ENCODE measurements at places on chromosomes 11 and 22.

DNA sequence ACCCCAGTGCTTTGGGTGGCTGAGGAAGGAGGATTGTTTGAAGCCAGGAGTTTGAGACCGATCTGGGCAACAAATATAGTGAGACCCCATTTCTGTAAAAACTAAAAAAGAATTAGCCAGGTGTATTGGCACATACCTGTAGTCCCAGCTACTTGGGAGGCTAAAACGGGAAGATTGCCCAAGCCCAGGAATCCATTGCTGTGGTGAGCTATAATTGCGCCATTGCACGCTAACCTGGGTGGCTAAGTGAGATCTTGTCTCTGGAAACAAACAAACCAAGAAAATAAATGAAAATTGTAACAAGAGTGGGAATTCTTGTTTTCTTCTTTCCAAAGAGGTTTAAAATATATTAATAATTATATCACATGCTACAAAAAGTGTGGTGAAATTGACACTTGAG is 52.9 kb downstream of the DEPDC5 start:
- DNase-seq: no peak

DNA sequence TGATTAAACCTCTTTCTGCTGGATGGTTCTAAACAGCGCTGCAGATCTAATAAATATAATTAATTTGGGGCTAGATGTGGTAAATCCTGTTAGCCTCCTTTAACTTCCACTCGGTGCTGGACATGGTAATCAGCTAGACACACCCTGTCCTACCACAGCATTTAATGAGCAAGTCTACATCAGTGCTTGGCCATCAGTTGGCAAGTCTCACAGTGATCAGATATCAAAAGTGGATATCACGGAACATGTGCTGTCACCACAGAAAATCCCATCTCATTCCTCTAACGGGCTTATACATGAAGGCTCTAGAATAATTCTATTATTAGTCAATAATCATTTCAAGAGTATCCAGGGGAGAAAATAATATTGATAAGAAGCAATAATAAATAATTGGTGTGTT is 5.6 kb upstream of the USP28 start:
- DNase-seq: no peak

DNA sequence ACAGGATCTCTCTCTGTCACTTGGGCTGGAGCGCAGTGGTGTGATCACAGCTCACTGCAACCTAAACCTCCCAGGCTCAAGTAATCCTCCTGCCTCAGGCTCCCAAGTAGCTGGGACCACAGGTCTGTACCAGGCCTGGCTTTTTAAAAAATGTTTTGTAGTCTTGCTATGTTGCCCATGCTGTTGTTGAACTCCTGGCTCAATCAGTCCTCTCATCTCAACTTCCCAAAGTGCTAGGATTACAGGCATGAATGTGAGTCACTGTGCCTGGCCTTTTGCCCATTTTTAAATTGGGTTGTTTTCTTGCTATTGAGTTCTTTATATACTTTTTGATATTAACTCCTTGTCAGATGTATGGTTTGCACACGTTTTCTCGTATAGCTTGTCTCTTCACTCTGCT is 33.0 kb upstream of the PITPNB start:
- peak; percentile 70 for DNase-seq

GRCh38 chr22:50102946-50103345 is 13.1 kb downstream of the MOV10L1 start:
- DNase-seq: no peak

GRCh38 chr22:39808081-39808480 is 85.5 kb downstream of the ENTHD1 start:
- DNase-seq: peak; percentile 7

DNA sequence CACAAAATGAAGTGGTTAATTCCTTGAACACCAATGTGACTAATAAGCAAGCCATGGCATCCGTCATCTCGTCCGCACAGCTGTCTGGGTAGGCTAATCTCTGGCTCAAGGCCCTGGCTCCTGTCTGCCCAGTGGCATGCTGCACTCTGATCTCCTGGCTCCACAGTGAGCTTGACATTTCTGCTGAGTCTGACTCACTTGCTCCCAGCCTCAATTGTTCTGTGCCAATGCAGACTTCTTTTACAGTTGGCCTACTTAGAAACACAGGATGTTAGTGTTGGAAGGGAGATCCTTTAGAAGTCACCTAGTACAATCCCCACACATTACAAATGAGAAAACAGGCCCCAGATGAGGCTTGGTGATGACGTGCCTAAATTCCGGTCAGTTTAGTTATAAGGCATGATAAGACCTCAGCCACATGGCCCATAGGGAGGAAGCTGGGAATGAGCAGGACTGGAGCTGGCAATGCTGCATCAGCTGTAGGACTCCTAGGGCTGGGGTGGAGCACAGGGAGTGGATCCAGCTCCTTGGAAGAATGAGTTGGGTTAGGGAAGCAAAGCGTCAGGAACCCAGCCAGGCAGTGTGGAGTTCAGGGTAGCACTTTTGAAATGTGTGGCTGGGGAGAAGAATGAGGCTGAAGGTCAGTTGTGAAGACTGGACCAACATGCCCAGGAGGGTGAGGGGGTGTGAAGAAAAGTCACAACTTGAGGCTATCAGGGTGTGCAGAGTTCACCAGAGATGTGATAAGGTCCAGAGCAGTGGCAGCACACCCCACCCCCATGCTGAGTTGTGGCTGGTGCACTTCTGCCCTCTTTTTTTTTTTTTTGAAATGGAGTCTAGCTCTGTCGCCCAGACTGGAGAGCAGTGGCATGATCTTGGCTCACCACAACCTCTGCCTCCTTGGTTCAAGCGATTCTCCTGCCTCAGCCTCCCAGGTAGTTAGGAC is 70.2 kb upstream of the EED start:
- peak; percentile 94 for DNase-seq

DNA sequence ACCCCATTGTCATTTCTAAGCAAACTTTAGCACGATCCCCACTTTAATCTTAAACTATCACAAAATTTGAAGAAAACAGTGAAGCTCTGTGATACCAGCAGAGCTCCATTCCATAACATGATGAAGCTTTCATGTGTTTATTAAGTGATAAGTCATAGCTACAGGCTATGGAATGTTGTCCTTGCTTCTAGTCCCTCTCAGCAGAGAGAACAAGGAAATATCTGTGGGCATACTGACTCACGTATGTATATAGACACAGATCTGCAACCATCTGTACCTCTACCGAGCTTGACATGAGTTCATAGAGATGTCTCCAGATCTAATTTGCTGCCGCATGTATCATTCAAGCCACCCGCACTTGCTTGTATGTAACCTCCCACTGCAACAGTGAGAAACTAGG is 588.9 kb downstream of the ETS1 start:
- DNase-seq: peak; percentile 33

- no peak for DNase-seq
Measured at GRCh38 chr11:32266601-32267000, 168.7 kb downstream of the WT1 start.

DNA sequence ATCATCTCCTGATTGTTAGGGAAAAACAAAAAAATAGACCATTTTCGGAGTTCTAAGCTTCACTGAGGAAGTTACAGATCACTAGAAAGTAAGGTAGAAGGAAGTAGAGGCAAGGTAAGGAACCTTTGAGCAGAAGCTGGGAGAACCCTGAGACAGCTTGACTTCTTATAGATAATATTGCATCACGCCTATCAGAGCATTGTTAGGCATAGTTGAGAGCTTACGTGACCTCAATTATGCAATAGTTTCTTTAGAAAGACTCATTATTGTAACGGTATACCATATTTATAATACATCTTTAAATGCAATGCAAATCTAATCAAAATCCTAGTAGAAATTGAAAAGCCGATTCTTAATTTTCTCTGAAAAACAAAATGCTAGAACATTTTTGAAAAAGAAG is 4.9 kb downstream of the TBRG1 start:
- no peak for DNase-seq

- DNase-seq: no peak
Measured at GRCh38 chr22:37273846-37274225, 8.5 kb upstream of the CYTH4 start.

DNA sequence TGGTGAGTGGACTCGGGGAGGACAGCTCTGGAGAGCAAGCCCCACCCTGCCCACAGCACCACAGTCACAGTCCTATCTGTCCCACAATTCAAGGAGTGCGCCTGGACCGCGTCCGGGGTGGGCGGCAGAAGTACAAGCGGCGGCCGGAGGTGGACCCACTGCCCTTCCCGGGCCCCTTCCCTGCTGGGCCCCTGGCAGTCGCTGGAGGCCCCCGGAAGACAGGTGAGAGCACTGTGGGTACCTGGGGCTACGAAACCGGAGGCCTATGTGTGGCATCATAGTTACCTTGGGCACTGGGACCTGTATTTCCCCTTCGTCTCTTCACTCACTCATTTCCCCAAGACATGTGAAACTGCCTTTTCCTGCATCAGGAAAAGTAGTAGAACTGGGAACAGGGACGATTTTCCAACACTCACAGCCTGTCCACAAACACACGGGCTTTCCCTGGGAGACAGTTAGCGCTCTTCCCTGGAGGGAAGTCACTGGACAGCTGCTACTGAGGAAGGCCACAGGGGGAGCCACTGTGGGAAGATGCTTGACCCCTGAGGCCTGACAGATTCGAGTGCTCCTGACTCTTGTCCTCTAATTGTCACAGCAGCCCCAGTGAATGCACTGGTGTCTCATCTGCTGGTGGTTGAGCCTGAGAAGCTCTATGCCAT is 3.1 kb downstream of the TRMT112 start:
- no peak for DNase-seq

- DNase-seq: no peak
Measured at GRCh38 chr22:50653256-50653655, 19.4 kb upstream of the SHANK3 start.

- no peak for DNase-seq
Measured at GRCh38 chr11:102518296-102519094, 12.1 kb downstream of the MMP7 start.

DNA sequence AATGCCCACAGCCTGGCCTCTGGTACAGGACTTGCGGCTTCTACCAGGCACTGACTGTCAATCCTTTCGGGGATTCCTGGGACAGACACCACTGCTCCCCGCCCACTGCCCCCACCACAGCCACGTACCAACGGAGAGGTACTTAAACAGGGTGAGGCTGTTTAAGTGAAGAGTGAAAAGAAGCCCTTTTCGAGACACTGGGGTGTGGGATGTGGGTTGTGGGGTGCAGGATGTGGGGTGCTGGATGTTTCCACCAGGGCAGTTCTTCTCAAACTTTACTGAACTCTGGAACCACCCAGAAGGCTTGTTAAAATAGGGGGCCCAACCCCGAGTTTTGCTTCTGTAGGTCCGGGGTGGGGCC is 34.2 kb upstream of the PRR5 start:
- no peak for DNase-seq

GRCh38 chr22:44793506-44794172 is 41.3 kb downstream of the ARHGAP8 start:
- DNase-seq: no peak

DNA sequence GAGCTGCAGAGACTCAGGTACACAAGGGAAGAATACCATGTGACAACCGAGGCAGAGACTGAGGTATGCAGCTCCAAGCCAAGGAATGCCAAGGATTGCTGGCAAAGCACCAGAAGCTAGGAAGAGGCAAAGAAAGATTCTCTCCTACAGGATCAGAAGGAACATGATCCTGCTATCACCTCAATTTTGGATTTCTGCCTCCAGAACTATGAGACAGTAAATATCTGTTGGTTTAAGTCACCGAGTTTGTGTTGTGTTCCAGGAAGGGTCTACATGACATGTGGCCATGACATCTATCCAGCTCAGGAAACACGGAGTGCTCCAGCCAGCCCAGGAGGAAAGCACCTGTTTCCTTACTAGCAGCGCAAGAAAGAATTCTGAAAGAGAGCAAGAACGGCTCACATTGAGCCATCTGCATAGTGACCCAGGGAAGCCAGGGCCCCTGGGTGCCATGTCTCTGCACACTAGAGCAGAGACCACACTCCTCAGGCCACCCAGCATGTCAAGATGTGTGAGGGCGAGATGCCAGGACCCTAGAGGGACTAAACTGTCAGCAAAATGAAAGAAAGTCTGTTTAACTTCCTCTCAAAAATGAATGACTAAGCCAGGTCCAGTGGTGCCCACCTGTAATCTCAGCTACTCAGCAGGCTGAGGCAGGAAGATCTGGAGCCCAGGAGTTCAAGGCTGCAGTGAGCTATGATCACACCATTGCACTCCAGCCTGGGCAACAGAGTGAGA is 35.6 kb upstream of the GALNT18 start:
- DNase-seq: no peak

- DNase-seq: no peak
Measured at GRCh38 chr11:2804701-2805387, 80.7 kb downstream of the CDKN1C start.

DNA sequence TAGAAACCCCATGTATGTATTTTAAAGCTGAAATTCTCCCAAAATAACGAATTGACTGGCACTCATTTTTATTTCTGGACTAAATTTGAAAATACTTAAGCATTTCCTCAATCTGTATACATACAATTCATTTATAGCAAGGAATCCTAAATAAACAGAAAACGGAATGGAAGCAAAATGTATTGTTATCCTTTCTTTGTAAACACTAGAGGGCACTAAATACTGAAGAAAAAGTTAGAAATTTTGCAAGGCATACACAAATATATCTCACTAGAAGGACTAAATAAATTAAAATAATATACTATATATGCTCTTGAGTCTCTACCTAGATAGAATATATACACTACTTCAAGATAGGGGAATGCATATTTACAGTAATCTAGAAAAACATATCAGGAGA is 23.1 kb upstream of the ANO5 start:
- DNase-seq: no peak

GRCh38 chr11:116871248-116871647 is 33.8 kb upstream of the APOA1 start:
- DNase-seq: peak; percentile 89

DNA sequence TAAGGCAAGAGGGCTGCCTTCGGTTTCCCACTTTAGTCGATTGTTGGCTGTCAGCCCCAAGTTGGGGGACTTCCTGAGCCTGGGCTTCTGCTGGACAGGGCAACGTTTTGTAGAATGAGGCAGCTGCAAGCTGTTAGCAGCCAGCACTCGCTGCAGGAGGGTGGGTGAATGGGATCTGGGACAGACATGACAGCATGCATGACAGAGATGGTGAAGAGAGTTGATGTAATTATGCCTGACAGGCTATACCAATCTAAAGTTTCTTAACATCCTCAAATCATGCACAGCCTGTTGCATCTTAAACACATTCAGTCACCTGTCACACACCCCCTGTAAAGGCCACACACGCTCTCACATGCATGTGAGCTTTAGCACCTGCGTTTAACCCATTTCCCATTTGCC is 49.2 kb downstream of the CWC15 start:
- no peak for DNase-seq

DNA sequence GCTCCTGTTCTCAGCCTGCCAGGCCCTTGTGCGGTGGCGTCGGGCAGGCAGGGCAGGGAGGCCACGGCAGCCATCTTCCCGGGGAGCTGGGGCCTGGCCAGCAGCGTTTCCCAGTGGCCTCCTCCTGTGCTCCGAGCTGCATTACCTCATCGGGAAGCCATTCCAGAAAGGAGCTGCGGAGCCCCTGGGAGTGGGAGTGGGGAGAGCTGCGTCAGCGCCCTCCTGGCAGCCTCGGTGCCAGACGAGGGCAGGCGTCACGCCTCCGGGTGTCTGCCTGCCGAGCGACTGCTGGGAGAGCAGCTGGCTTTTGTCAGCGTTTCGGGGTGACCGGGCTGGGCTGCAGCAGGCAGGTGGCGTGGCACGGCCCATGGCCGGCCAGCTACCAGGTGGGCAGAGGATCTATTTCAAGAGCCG is 30.9 kb upstream of the WNT7B start:
- peak; percentile 93 for DNase-seq

- peak; percentile 75 for DNase-seq
Measured at GRCh38 chr11:59706518-59707285, 6.9 kb downstream of the OR10V1 start.

All from fibroblast of skin of scalp (primary cell).